ENCODE measurements at places on chromosomes 5 and 9.

DNA sequence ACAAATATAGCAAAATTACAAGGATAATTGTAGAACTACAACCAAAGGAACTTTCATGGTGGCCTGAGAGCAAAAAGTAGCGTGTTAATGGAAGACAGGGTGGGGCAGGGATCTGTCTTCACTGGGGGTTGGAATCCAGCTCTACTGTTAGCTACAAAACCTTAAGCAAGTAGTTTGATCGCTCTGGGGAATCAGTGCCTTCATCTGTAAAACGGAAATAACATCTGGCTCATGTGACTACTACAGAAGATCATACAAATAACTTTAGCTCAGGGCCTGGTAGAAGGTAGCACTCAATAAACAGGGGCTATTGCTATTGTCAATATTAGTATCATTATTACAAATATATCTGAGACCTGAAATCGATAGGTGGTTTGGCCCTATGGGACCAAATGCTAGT lies 40.4 kb downstream of the ZNF608 start:
- no peak for DNase-seq

- DNase-seq = no peak
Observed at GRCh38 chr9:86601697-86602096, 247.5 kb upstream of the TUT7 start.

- no peak for DNase-seq
Observed at GRCh38 chr5:63456279-63456678, 506.0 kb downstream of the HTR1A start.

DNA sequence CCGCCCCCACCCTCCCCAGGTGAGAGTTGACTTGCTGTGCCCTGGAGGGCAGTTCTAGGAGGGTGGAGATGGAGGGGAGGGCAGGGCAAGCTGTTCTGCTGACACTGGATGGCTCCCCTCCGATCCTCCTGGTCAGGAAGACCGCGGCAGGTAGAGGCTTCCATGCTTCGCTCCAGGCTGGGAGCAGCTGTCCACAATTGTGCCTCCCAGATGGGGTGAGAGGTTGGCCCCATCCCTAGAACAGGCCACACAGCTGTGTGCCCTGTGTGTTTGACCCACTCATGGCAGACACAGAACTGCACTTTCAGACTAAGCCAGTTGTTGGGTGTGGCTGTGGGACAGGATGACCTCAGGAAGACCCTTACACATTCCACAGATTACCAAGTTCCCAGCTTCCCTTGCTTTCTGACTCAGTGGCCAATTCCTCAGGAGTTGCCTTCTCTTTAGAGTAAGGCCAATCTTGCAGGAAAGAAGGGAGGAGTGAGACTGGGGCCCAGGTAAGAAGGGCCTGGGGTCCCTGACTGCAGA lies 72.1 kb upstream of the HSPA9 start:
- no peak for DNase-seq

DNA sequence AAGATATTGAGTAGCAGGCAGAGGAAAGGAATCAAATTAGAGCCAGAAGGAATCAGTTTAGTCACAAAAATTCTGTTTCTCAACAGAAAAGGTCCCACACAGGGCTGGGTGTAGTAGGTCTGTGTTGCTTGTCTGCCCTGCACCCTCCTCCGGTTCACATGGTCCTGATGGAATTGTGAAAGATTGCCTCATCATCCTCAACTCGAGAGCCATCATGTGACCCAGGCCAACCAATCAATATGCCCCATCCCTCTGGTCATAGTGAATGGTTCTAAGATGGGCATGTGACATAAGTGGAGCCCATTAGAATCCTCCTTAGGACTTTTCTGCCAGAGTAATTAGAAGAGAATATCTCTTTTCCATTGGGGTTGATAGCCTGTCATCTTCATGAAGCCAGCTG lies 56.7 kb upstream of the RAD23B start:
- no peak for DNase-seq
